Stimulated activated CD4-positive, alpha-beta T cell treated with anti-CD3 and anti-CD28 coated beads, Interleukin-4, amount 100 ng/mL, for 4 hours (primary cell): ENCODE measurements at places on chromosomes 13 and 19.
A peak's percentile ranks its signal among the peaks of the same experiment; 100 is the strongest.

DNA sequence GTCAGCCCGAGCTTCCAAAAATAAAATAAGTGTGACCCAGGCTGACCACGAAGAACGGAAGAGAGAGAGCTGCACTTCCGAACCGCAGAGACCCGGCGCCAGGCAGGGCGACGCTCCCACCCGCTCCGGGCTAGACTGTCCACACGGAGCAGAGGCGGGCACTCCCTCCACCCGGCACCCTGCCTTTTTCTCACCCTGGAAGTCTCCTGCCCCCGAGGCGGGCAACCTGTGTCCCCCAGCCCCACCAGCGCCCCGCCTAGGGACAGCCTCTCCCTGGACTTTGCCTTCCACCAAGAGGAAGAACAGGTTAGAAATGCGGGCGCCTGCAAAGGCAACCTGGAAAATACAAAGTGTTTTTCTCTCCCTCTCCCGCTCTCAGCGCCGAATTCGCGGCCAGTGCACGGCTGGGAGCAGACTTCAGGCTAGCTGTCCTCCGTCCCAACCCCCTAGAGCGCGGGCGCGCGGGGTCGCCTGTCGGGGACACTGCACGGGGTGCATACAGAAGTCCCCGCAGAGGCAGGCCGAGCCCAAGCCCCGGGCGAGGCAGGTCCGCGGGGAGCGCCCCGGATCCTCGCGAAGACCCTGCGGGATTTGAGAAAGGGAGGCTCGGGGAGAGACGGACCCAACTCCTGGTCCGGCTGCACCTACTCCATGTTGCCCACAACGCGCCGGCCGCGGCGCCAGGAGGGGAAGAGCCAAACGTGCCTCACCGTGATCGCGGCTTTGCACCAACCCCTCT lies 845 bp downstream of the SPRY2 start:
- DNase-seq = no peak

DNA sequence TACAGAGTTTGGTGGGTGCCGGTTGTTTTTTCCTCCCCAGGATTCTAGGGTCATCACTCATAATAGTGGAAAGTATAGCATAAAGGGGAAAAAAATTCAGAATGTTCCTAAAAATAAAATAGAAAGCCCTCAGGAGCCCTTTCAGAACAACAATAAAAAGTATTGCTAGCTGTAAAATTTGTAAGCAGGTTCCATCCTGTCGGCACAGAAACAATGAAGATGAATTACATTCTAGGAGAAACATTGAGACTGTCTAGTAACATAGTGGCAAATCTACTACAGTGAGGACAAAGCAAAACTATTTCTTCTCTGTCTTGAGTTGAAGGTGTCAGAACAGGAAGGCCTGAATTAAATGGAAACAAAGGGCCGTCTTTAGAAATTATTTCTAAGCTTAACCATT lies 870.7 kb downstream of the PCDH9 start:
- no peak for DNase-seq

DNA sequence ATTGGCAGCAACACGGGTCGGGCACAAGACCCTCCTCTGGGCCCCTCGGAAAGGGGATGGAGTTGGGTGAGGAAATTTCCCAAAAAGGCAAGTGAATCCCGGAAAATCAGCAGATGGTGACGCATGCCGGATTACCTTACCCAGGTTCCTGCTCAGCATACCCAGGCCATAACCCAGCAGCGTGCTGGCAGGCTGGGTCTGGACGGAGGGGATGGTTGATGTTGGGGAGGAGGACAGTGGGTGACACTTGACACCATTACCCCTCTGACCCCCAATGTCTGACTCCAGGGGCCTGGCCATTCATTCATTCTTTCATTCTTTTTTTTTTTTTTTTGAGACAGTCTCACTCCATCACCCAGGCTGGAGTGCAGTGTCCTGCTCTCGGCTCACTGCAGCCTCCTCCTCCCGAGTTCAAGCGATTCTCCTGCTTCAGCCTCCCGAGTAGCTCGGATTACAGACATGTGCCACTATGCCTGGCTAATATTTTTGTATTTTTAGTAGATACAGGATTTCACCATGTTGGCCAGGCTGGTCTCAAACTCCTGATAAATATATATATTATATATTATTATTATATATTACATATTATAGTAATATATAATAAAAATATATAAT lies 799 bp downstream of the PVR start:
- no peak for DNase-seq

DNA sequence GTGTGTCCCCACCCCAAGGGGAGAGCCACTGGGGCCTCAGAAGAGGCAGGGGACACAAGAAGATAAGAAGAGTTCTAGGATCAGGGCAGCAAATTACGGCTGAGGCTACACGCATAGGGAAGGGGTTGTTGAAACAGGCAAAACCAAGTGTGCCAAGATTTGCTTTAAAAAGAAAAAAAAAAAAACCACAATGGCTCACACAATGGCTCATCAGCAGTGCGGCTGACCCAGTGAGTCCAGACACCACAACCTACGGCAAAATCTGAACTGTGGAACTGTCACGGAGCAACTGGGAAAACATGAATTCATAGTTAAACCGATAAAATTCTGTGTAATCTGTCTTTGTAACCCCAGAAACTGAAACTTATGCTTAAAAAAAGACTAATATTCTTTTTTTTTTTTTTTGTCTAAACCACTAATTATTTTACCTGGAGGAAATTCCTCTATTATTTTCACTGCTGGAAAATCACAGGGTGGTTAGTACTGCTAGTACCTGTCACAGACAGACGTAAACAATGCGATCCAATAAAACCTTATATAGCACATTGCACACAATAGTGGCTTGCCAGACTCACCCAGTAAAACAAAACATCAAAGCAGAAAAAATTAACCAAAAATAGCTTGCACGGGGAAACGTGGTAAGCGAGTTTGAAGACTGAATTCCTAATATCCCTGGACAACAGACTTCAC lies 325.4 kb upstream of the TSHZ3 start:
- no peak for DNase-seq

DNA sequence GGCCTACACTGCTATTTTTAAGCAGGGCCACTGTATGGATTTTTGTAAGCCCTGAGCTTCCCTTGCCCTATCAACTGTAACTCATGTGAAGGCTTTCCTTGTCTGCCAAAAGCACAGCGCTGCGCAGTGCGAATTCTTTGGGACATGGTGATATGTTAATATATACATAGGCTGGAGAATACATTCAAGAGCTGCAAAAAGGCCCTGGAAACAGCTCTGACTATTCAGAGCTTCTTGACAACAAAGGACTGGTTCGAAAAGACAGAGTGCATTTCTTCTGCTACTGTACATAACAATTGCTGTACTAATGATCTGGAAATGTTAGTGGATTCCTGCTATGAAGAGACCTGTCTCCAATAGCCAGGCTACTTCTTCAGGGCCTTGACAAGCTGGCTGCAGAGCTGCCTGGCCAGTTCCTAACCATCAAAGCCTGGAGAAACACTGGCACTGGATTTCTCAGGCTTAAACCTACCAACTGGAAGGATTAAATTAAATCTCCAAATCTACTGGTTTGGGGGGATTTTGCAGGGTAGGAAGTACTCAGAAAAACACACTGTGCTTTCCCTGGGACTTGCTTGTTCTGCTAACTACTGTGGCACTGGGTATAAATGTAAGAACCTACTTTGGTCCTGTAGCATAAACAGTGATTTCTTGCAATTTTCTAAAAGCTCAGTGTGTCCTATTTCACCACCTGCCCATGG lies 246.9 kb downstream of the DNAJC15 start:
- no peak for DNase-seq

DNA sequence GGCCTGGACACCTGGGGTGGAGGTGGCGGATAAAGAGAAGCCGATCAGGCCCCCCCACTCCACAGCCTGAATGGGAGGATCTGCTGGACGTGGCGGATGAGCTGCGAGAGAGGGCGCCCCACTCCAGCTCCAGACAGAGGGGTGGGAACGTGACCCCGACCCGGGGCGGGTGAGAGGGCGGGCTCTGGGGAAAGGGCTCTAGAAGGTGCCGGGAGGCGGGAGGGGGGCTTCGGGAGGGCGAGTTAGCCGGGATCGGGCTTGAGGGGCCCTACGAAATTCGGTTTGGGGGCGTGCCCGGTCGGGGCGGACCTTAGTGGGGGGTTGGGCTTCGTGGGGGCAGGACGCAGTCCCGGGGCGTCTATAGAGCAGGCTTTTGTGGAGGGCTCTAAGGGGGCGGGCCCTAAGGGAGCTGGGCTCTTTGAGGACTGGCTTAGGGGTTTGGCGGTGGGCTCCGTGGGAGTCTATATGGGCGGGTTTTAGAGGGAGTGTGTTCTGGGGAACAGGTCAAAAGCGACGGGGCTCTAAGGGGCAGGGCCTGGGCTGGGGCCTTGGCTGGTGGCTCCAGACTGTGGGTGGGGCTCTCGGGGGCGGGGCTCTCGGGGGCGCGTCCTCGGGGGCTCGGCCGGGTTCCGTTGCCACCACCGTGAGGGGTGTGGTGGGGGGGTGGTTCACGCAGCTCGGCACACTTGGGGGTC lies 4.1 kb upstream of the NANOS3 start:
- DNase-seq = no peak

DNA sequence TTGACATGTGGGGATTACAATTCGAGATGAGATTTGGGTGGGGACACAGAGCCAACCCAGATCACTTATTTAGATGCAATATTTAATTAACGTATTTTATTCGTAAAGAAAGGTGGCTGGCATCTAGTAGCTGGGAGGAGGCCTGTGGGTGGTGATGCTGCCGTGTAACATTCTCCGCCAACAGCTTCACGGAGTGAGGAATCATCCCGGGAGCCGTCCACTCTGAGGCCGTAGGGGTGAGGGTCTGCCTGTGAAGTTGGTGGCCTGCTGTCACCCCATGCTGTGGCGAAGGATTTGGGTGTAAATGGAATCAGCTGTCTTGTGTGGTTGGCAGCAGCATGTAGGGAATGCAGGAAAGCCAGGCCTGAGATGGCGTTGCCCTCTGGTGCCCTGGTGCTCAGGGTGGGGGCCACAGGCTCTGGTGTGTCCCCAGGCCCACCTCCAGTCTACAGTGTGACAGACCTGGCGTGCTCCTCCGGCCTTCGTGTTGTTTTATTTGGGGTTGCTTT lies 3.3 kb upstream of the TEX29 start:
- DNase-seq = no peak

DNA sequence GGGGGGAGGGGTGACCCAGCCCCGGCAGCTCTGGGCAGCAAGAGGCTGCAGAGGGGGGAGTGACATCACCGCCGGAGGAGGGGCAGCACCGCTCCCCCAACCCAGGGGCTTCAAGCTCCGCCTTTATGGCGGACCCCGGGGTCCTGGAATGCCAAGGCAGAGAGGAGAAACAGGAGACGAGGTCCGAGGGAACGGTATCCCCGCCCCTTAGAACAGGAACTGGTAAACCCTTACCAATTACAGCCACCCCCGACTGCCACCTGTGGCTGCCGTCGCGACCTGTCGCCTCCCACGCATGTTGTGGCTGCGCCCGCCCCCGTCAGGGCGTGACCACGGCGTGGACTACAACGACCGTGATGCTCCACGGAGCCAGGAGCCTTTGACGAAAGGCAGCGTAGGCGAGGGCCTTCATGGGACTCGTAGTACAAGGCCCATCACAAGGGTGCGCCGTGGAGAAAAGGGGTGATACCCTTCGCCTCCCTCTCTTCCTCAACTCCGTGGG lies 4.1 kb upstream of the KCNC3 start:
- peak; percentile 98 for DNase-seq

DNA sequence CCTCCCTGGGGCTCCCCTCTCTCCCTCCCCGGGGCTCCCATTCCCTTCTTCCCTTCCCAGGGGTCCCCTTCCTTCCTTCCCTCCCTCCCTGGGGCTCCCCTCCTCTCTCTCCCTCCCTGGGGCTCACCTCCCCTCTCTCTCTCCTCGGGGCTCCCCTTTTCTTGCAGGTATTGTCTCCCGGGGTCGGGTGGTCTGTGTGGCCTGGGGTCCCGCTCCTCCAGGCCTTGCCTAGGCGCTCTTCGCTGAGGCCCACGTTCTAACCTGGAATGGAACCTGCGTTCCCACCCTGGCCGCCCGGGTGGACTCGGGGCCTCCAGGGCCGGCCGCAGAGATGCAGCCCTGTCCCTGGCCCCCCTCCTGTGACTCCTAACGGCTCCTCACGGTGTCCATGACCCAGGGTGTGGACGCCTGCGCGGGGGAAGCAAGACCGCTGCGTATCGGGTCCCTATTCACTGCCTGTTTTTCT lies 940 bp upstream of the DCUN1D2 start:
- DNase-seq = no peak

DNA sequence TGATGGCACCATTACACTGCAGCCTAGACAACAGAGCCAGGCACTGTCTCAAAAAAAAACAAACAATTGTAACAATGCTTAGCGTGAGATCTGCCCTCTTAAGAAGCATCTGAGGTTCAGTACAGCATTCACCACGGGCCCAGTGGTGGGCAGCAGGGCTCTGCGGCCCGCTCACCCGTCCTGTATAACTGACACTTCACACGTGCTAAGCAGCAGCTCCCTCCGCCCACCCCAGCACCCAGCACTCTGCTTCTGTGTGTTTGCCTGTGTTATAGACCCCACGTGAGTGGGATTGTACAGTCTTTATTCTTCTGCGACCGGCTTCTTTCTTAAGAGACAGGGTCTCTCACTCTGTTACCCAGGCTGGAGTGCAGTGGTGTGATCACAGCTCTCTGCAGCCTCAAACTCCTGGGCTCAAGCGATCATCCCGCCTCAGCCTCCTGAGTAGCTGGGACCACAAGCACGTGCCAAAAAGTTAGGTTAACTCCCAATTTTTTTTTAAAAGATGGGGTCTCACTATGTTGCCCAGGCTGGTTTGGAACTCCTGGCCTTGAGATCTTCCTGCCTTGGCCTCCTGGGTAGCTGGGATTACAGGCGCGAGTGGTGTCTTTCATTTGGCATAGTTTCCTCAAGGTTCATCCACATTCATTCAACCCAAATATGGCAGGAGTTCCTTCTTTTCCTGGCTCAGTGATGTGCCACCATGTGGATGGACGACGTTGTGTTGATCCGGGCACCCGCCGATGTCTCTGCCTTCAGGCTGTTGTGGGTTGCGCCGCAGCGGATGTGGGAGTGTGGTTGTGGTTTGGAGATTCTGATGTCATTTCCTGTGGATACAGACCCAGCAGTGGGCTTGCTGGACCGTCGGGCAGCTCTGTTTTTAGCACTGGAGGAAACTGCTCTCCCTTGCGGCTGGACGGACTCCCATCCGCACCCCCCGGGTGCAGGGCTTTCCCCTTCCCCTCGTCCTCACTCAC lies 170.0 kb downstream of the KDM4B start:
- DNase-seq = peak; percentile 53

DNA sequence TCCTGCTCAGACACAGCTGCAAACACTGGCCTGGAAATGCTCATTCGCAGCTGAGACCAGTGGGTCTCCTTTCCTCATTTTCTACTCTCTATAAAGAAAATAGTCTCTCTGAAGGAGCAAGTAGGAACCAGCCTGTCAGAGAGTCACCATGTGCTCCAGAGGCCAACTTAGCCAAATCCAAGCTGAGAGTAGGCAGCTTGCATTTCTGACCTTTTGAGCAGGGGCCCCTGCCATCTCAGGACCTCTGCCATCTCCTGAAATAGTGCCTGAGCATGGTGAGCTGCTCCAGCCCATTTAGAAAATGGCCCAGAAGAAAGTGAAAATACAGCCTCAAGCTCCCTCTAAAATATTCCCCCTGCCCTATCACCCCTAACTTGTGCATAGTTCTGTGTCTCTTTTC lies 95.6 kb downstream of the STOML3 start:
- no peak for DNase-seq
